Left hindlimb (tissue), 1 donor: ENCODE measurements at places on chromosomes 11 and 22.
A peak's percentile ranks its signal among the peaks of the same experiment; 100 is the strongest.

GRCh38 chr11:69460540-69461257 is 20.8 kb upstream of the LINC01488 start:
- no peak for DNase-seq

GRCh38 chr11:11724994-11725393 is 103.2 kb upstream of the GALNT18 start:
- DNase-seq: no peak

- DNase-seq: no peak
Observed at GRCh38 chr22:41620589-41621098, at the start of gene DESI1. DESI1 (minus strand) TSS chr22:41621043; CDS start chr22:41620839, 204 bp downstream.

- DNase-seq: no peak
Observed at GRCh38 chr11:116353589-116353988, 419.2 kb downstream of the BUD13 start.

DNA sequence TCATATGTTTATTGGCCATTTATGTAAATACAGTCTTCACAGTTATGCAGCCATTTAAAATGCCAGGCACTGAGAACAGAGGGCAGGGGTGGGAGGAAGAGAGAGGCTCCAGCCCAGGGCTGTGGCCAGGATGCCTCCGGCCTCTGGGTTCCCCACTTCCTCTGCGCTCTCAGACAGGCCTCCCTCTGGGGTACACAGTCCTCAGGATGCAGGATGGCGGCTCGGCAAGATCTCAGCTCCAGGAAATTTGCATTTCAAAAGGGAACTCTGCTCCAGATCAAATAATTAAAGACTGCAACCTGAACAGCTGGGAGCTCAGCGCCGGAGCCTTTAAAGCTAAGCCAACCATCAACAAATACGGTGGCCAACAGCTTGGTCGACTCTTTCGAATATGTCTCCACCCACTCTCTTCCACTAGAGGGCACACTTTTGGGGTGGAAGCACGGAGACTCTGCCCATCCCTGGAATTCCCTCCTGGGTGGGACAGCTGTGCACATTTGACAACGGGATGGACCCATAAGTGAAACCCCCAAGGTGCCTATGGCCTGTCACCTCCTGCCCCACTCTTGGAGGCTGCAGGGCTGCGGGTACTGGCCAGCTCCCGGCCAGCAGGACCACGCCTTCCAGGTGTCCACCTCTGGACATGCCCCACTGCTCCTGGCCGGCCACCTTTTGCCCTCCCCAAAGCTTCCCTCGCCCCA is 1044.7 kb downstream of the BRD1 start:
- no peak for DNase-seq

DNA sequence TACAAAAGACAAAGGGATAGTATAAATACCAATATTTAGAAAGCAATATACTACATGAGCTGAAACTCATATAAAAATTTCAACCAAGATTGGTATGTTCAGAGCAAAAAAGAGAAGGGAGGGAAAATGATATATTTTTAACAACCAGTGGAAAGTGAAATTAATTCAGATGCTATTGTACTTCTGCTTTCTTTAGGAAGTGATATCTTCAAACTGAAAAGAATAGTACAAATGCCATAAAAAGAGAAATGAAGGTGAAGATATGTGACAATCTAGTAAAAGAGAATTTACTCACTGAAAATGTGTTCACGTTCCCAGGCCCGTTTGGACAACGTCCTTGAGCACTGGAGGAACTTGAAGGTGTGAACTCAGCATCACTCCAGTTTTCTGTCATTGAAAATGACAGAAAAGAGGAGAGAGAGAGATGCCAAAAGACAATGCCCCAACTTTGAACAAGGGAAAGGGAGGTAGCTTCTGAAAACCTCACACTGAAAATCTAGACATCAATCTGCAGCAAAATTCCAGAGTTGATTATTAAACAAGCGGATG is 47.5 kb downstream of the SC5D start:
- no peak for DNase-seq

- no peak for DNase-seq
Observed at GRCh38 chr11:131864228-131864627, 493.8 kb downstream of the NTM start.

GRCh38 chr22:42270176-42270509 is 310 bp downstream of the TCF20 start:
- DNase-seq: peak; percentile 51

- DNase-seq: no peak
Observed at GRCh38 chr11:86781546-86781945, 18.8 kb upstream of the PRSS23 start.

GRCh38 chr22:19610518-19611253 is 86.5 kb upstream of the CLDN5 start:
- DNase-seq: no peak

DNA sequence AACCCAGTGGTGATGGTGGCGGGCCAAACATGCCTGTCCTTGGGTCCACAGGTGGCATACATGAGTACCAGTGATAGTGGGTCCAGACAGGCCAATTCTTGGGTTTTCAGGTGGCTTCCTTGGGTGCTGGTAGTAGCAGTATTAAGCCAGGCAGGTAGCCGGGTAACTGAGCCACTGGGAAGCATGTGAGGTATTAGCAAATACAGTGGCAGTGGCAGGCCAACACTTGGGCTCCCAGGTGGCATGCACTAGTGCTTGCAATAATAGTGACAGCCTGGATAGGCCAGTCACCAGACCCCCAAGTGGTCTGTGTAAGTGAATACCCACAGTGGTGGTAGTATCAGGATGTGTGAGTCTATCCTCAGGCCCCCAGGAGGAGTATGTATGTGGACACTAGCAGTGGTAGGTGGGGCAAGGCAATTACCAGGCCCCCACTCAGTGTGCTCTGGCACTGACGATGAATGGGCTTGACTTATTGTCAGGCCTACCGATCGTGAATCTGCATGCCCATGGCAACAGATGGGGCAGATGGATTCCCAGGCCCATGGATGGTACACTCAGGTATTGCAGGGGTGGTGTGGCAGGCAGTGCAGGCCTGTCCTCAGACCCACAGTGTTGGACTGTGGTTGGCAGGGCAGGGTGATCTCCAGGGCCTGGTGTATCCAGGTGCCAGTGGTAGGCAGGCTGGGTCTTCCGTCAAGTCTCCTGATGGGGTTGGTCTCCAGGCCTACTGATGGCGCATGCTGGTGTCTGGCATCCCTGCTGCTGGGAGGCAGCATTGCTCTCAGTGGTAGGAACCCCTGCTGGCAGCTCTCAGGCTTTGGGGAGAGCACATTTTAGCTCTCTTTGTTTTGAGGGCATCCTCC is 840.7 kb downstream of the FAM181B start:
- no peak for DNase-seq

DNA sequence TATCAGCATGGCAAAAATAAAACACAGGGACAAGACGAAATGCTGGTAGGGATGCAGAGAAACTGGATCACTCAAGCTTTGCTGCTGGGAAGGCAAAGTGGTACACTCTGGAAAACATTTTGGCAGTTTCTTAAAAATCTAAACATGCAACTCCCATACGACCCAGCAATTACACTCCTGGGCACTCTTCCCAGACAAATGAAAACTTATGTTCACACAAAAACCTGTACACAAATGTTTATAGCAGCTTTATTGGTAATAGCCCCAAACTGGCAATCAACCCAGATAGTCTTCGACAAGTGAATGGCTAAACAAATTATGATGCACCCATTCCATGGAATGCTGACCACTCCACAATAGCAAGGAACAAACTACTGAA is 35.8 kb upstream of the PRR5 start:
- peak; percentile 33 for DNase-seq
